ENCODE measurements at places on chromosomes 12 and 14.

DNA sequence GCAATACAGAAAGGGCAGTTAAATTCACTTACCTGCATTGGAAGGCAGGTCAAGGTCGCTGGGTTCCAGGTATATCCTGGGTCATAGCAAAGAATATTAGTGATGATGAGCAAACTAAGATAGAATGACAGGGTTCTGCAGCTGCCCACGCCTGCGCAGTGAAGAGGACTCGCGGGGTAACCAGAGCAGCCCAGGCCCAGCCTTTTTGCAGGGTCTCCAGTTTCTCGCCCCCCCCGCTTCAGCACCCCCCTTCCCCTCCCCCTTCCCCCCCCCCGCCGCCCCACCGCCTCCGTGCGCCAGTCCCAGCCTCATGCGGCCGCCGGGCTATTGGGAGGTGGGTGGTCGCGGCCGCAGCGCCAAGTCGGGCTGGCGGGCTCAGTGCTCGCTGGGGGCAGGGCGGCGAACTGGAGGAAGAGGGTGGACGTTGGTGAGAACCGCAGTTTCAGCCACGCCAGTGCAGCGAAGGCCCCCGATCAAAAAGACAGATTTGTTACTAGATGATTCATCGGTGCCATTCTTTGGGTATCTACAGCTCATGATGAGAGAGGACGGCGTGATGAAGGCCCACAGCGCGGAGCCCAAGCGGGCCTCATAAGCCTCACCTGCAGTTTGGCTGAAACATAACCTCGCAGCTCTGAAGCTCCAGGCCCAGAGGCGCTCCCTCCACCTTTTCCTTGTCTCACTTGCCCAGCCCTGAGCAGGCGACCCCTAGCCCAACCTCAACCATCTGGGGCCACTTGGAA, 20.2 kb downstream of the SLC2A3 start:
- DNase-seq = no peak

DNA sequence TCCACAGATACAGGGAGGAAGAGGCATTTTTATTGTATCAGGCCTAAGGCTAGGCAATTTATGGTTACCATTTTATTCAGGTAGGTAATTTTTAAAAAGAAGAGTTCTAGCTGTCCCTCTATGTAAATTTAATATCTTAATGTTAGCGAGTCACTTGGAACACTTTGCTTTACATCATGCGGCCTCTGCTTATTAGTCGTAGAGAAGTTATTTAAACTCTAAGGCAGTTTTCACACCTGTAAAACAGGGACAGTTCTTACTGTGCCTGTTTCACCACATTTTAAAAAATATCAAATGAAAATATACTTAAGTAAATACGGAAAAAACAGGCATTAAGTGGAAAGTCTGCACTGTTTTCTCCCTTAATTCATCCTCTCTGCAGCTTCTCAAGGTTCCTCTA, 71.4 kb upstream of the POC1B start:
- no peak for DNase-seq

- no peak for DNase-seq
Measured at GRCh38 chr12:54415221-54415929, 3.7 kb downstream of the ITGA5 start.

- DNase-seq = no peak
Measured at GRCh38 chr12:104508752-104509446, 52.2 kb downstream of the CHST11 start.

DNA sequence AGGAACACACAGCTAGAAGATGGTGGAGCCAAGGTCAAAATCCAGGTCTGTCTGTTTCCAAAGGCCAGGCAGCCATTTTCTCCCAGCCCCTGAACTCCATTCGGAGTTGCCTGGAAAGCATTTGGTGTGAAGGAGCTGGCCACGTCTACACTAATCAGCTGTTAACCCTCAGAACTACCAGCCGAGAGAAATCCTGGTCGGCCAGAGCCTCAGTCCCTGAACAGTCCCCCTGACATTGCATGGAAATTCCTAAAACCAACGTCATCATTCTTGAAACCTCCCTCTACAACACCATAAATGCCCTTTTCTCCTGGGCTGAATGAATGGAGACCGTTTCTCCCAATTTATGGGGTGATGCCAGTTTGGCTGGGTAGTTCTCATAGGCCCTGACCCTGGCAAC, 245.6 kb downstream of the SLC41A2 start:
- DNase-seq = no peak

- no peak for DNase-seq
Measured at GRCh38 chr12:105214670-105215375, 21.2 kb downstream of the APPL2 start.

- DNase-seq = no peak
Measured at GRCh38 chr14:105465209-105466031, 9.2 kb upstream of the CRIP2 start.

DNA sequence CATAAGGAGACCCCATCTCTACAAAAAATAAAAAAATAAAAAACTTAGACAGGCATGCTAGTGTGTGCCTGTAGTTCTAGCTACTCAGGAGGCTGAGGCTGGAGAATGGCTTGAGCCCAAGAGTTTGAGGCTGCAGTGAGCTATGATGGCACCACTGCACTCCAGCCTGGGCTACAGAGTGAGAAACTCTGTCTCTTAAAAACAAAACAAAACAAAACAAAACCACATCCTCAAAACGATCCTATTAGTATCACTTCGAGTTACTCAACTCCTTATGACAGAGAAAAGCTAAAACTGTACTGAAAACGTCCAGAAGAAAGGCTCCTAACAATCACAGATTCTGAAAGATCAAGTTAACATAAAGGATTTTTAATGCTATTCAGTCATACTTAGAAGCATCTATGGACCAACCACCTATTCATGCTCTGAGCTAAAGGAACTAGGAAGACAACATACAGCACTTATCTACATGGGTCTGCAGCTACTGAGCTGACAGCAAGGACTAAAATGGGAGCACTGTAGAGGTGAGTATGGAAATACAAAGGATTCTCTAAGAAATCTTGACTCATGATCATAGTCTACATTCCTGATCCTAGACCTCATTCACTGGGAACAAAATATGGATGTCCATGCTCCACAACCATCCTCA, 75.3 kb upstream of the DUSP6 start:
- DNase-seq = no peak

DNA sequence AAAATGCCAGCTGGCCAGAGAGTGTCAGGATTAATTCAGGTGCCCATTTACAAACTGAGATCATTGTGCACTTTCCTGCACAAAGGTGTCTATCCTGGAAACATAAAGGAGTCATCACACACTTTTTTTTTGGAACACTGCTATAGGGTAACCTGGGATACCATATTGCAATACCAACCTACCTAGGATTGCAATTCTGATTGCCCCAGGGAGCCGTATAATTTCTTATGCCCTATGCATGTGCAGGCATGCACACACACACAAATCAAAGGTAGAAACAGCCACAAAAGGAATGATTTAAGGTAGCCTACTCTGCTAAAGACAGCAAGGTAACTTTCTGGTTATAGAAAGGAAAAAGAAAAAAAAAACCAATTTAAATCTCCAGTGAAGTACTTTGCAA, 285.3 kb upstream of the KITLG start:
- DNase-seq = no peak

GRCh38 chr14:93332397-93332852, 411 bp downstream of the BTBD7 start:
- no peak for DNase-seq

All from T-helper 9 cell (primary cell).